Neural progenitor cell (in vitro differentiated cells): ENCODE measurements at places on chromosomes 13 and 19.
A peak's percentile ranks its signal among the peaks of the same experiment; 100 is the strongest.

DNA sequence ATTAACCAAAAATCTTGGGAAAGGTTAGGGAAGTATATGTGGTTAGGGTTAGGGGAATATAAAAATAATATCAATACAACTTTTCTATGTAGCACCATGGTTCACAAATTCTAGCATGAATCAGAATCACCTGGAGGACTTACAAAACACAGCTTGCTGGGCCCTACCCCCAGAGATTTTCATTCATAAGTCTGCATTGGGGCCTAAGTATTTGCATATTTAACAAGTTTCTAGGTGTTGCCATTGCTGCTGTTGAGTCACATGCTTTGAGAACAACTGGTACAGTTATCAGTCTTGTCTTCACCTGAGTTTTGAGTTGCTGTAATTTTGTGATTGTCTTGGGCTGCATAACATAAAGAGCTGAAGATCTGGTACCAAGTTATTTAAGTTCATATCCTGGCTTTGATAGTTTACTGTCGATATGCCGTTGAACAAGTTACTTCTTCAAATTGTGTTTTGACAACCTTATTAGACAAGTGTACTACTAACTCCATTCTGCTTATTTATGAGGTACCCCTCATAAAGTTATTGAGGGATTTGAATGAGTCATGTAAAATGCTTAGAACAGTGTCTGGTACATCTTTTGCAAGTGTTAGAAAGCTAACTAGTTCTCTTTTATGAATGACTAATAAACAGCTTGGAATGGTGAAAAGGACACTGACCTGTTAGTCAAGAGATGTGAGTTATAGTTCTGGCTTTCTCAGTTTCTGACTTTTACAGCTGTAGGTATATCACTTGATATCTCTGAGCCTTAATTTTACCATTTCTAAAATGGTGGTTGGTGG is 132.9 kb downstream of the PAN3 start:
- no peak for DNase-seq

- DNase-seq, result no peak
Measured at GRCh38 chr13:111518161-111518792, 197.8 kb downstream of the TEX29 start.

DNA sequence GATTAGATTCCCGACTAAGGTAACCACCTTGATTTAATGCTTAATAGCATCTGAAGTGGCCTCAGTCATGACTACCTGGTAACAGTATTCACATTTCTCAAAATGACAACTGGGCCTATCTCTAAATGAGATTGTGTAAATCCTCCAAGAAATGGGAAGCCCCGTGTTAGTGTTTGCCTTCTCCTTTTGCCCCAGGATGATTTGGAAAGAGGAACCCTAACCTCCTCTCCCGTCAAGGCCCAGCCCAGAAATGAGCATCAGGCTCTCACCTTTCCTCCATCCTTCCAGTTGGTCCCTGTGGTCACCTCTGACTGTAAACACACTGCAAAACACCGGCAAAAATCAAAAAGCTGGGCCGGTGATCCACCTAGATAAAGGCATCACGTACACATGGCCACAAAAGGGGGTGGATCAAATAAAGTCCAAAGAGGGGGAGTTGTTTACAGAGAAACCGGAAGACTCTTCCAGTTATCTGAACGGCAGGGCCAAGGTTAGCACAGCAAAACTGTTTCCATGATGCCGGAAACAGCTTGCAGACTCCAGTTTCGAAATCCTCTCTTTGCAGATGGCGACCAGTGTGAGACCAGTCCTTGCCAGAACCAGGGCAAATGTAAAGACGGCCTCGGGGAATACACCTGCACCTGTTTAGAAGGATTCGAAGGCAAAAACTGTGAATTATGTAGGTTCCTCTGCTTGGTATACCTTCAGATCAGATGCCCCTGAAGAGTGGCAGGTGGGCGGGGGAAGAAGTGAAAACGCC is 16.4 kb downstream of the F10 start:
- DNase-seq, result no peak

GRCh38 chr13:87538366-87539052 is 132.7 kb upstream of the SLITRK5 start:
- DNase-seq, result no peak

DNA sequence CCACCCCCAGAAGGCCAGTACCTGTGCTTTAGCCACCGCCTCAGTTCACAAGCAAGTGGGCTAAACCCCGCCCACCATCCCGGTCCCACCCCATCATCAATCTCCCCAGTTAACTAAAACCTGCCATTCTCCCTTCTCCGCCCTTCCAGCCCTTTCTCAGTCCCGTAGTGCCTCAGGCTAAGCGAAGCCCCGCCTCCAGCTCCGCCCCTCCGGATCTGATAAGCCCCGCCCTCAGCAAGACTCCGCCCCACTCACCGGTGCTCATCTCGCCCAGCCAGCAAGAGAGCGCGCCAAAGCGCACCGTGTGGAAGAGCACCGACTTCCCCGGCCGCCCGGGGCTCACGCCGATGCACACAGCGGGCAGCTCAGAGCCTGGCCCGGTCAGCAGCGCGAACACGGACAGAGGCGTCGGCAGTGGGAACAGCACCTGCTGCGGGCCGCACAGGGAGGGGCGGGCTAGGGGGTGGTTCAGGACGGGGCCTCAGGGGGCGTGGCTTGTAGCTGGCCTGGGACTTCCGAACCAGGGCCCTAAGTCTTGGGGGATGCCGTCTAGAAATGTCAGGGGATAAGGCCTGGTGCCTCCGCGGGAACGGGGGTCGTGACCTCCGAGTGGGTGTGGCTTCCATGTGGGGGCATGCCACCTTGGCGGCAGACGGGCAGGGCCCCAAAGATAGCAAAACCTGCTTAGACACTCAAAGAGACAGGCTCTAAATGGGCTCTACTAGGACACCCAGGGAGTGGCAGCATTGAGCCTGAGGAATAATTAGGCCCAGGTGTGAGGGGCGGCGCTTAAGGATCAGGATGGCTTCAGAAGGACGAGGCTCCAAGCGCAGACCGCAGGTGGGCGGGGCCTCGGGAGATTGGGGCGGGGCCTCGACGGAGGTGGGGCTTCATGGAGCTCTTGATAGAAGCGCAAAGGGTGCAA is 21.4 kb downstream of the MAP4K1 start:
- DNase-seq, result peak; percentile 95

- DNase-seq, result no peak
Measured at GRCh38 chr19:33259539-33259938, 33.9 kb upstream of the SLC7A10 start.

DNA sequence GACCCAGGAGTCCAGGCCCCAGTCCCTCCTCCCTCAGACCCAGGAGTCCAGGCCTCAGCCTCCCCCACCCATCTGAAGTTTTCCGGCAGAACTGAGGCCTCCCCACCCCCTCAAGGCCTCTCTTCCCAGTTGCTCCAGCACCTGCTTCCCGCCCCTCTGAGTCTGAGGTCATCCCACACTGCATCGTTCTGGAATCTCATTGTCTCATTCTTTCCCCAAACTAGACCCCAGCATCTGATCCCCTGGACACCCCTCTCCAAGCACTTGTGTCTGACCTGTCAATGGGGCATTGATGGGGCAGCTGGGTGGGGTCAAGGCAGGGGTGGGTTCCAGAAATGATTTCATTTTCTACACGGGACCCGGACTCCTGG is 793 bp upstream of the SBK2 start:
- peak; percentile 58 for DNase-seq

- DNase-seq, result no peak
Measured at GRCh38 chr19:2699413-2700140, 2.9 kb downstream of the GNG7 start.

DNA sequence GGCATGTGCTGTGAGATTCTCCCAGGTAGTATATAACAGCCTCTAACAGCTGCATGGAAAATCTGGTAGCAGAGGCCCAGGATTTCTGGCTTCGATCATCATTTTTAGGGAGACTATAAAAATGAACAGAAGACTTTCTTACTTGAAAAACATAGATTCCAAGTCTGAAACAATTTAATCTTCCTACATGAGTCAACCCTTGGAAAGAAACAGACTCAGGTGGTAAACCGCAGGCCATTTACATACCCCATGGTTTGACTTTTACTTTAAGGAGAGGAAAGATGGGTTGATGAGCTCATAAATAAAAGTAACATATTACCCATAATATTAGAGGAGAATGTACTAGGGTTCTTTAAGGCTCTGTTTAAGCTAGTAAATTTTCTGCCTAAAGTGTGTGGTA is 121.6 kb downstream of the CYSLTR2 start:
- DNase-seq, result no peak

DNA sequence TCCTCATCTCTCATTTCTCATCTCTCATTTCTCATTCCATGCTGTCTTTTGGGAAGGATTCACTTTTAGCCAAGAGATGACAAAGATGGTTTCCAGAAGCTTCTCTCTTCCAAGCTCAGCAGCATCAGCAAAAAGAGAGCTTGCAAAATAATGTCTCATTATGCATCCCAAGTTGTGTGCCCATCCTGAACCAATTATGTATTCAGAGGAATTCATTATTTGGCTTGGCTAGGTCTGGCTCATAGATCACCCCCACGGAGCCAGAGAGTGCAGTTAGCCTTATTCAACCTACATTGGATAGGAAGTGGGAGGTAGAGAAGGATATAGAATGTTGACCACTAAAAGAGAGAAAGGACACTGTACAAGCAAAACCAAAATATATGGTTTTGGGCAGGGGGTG is 5.4 kb upstream of the OLFM2 start:
- no peak for DNase-seq
